Central memory CD8-positive, alpha-beta T cell (primary cell): ENCODE measurements at places on chromosomes 2 and 18.
A peak's percentile ranks its signal among the peaks of the same experiment; 100 is the strongest.

GRCh38 chr18:13451661-13452387 is 233.3 kb downstream of the LDLRAD4 start:
- DNase-seq: no peak

GRCh38 chr2:168814939-168815907 is 12.8 kb downstream of the NOSTRIN start:
- no peak for DNase-seq

- no peak for DNase-seq
These were observed 75.3 kb downstream of the LRRFIP1 start for GRCh38 chr2:237702441-237703391.

DNA sequence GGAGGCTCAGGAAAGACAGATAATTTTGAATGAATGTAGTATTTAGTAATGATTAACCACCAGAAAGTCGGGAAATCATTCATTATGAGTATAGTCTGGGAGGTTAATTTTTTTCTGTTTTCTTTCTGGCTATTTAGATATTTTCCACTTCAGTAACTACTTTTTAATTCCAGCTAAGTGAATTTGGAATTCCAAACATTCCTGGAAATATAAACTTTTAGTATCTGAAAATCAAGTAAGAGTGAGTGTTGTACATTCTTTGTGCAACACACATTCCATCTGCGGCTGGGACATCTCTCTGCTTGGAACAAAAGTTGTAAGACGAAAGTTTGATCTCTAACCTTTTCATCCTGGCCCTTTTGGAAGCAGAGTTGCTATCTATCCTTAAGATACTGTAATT is 275.7 kb upstream of the SPRED2 start:
- DNase-seq: no peak

DNA sequence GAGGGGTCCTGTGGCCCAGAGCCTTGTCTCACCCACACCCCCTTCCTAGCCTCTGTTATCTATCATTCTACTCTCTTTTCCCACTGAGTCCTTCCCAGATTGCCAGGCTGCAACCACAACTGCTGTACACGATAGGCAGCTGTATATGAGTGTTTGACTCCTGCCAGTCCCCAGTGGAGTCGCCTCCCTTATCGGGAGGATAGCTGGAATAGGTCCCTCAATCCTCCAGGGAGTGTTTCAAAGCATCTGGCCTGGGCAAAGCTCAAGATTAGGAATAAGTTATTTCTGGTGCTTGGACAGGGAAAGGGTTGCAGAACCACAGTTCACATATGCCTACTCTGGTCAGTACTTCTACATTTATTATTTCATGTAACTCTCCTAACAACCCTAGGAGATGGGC is 4.8 kb downstream of the MSGN1 start:
- DNase-seq: no peak

- no peak for DNase-seq
These were observed 15.0 kb upstream of the PAX3 start for GRCh38 chr2:222313816-222314215.

DNA sequence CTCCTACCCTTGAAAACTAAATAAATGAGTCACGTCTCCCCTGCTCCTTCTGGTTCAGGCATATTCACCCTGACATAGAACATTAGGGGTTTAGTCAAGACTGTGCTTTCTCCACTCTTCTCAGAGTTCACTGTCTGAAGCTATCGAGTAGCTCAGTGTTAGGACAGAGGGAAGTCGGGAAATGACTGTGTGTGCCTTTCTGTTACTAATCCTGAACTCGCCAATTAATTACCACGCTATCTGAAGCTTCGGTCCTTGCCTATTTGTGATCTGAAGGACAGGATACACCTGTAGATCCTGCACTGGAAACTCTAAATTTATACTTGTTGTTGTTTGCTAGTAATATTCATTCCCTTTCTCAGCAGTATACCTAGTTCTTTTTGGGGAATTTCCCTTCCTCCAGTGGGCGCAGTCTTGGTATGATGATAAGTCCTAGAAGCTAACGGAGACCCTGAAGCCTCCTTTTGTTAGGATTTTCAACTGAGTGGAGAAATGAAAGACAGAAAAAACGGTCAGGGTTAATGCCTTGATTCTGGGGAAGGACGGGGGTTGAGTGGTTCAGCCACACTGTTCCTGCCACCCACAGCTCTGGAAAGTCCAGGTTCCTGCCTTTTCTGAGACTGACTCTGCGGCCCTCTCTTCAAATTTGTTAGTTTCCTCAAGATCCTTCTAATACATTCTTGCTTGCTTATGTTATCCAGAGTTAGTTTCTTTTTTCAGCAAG is 218.0 kb downstream of the DLGAP1 start:
- no peak for DNase-seq

- DNase-seq: no peak
These were observed 898.9 kb downstream of the CPS1 start for GRCh38 chr2:211455216-211455841.

- DNase-seq: no peak
These were observed 18.2 kb upstream of the CCBE1 start for GRCh38 chr18:59715445-59715844.

- no peak for DNase-seq
These were observed 95.2 kb upstream of the BOD1L2 start for GRCh38 chr18:57051657-57052044.

DNA sequence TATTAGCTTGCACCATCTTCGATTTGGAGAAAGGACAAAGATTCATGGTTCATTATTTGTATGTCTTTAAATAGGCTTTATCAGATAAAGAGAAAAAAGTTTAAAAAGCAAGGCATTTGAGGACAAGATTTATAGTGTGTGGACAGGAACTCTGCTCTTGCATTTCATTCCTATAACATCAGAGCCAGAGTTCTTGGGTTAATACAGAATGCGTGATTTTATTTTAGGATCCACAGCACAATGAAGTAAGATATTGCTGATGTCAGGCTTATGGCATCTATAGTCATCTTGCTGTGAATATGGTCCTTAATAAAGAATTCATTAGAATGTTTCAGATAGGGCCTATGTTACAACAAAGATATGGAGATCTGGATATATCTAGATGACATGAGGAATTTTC is 19.7 kb downstream of the RASGRP3 start:
- DNase-seq: no peak

GRCh38 chr2:231168460-231169139 is 29.8 kb upstream of the ARMC9 start:
- no peak for DNase-seq

GRCh38 chr2:146267093-146267492 is 1577.7 kb upstream of the ACVR2A start:
- DNase-seq: no peak

GRCh38 chr18:25147877-25148488 is 204.0 kb downstream of the ZNF521 start:
- DNase-seq: no peak

DNA sequence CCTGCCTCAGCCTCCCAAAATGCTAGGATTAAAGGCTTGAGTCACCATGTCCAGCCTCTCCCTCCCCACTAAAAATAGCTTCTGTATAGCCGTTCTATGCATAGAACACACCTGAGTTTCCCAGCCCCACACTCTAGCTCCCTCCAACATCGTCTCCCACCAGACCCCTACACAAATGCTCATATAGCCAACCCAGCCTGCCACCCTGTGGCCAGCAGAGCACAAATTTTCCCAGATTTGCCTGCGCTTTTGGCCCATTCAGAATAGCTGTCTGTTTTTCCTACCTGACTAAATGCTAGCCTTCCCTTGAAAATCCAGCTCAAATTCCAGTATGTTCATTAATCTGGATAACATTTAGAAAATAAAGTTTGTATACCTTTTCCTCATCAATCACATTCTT is 22.8 kb downstream of the TRABD2A start:
- DNase-seq: no peak

- no peak for DNase-seq
These were observed 6.6 kb downstream of the ATOH8 start for GRCh38 chr2:85760371-85760770.

DNA sequence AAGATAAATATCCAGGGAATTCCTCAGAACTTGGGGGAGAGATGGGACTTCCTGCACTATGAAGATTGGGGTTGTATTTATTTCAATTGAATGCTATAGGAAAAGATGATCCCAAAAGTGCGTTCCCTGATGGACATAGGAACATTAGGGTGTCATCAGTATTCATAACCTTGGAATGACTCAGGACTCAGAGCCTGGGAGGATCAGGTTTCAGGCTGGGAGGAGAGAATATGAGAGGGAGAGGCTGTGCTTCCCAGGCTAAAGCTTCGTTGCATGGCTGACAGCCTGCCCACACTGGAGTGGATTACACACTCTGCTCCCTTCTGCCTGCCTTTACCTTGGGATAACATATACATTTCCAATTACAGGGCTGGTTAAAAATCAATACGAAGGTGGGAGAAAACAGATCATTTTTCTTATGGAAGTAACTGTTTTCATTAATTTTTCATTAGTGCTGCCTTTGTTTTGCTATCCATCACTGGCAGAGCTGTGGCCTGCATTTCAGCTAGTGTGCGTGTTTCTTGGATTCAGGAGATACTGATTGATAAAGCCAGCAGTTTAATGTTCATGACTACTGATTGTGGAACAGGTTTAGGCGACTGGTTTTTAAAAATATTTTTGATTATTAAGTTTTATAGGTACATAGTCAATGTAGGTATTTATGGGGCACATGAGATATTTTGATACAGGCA is 118.7 kb downstream of the KCTD1 start:
- DNase-seq: no peak

- DNase-seq: no peak
These were observed 62.5 kb upstream of the LGALSL start for GRCh38 chr2:64391424-64391823.

DNA sequence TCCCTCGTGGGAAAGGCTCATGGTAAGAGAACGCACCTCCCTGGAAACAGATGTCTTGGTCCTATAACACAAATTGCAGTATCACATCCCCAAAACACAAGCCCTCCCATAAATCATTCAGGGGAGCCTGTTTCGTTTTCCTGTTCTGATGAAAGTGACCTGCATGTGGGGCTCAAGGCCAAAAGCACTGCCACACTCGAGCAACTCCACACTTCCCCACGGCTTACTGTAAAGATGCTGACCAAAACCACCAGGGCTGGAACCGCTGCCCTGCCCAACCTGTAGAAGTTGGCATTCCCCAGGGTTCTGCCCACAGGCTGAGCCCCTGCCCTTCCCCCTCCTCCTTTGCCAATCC is 139.7 kb downstream of the BCL11A start:
- no peak for DNase-seq

- DNase-seq: no peak
These were observed 30.4 kb downstream of the FBLN7 start for GRCh38 chr2:112168422-112169124.

GRCh38 chr2:20916604-20917286 is 93.8 kb upstream of the LDAH start:
- no peak for DNase-seq

DNA sequence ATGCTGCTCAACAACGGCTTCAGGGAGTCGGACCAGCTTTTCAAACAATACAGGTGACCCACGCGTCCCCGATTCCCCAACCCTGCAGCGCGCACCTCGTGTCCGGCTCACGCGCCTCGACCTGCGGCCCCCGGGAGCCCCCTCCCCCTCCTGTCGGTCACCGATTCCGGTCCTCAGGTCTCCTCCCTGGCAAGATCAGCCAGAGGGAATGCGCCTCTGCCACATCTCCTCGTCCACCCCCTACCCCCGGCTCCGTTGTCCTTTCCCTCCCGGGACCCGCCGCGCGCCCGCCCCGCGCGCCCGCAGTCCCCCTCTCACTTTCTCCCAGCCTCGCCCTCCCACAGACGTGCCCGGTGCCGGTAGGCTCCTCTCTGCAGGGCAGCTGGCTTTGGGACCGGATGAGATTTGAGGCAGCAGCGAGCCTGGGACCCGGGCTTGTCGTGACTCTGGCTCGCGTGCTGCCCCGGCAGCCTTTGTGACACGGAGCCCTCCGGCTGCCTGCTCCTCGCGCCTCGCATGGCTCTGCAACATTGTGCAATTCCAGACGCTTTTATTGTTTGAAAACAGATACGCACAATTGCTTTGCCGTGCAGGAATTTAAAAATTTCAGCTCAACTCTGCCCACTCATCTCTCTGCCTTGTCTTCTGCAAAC is 558 bp downstream of the TTC39C start:
- DNase-seq: peak; percentile 26

- DNase-seq: no peak
These were observed 466.0 kb downstream of the PTH2R start for GRCh38 chr2:208872591-208872990.

DNA sequence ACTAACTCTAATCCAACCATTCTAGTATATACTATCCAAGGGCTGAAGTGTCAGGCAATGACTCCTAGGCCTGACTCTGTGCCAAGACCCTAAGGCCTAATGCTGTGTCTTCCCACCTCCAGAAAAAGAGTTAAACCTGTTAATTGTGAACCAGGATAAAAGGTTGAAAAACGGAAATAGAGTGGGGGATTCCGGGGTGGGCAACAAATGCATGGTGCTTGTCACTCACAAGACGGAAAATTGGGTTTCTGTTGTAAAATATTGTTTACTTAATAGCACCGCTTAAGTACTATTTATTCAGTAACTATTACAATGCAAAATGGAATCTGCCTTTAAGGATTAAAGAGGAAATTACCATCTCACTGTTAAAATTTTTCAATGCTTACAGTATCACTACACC is 3.2 kb downstream of the STK17B start:
- DNase-seq: no peak

DNA sequence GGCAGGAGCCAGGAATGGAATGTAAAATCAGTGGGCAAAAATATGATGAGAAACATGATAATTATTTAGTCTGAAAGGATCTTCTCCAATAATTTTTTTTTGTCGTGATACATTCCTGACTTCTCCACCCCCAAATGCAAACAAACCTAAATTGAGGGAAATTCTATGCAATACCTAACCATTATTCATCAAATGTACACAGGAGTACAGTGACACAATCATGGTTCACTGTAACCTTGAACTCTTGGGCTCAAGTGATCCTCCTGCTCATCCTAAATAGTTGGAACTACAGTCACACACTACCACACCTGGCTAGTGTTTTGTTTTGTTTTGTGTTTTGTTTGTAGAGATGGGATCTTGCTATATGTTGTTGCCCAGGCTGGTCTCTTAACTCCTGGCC is 46.5 kb downstream of the RAB10 start:
- DNase-seq: no peak

- DNase-seq: no peak
These were observed 32.5 kb downstream of the IDH1 start for GRCh38 chr2:208222351-208222750.

GRCh38 chr2:62143696-62144095 is 52.2 kb upstream of the B3GNT2 start:
- DNase-seq: no peak

GRCh38 chr18:6088432-6088831 is 193.1 kb upstream of the TMEM200C start:
- no peak for DNase-seq

DNA sequence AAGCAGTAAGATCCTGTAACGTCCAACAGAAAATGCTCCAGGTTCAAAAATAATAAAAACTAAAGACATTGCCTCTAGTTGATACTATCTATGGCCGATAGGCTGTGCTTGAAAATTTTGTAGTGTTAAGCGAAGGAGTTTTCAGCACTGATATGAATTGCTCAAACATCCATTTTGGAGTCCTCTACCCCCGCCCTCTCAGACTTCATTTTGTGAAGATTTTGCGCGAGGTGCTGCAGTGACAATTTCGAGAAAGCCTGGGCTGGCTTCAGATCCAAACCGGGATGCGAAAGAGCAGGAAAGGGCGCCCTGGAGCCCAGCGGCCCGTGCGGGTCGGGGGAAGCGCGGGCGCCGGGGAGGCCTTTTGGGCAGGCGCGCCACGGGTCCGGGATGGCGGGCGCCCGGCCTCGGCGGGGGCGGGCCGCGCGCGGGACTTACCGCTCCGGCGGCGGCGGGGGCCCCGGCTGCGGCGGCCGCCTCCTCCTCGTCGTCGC is 1.8 kb downstream of the SP3 start:
- peak; percentile 54 for DNase-seq
